ENCODE measurements at places on chromosomes 6 and 20. TPM values are rescaled to one million over a fixed set of nuclear protein-coding genes. Genes with fewer than 3 reads are reported as not detected.

Gene ADGRB3
- total RNA-seq: 5.7 TPM

Gene SLC12A5
- total RNA-seq: not detected

Gene OR2H1
- not detected for total RNA-seq

Gene DNPH1
- total RNA-seq: 68.1 TPM

Gene BANF2
- not detected for total RNA-seq

Gene CEP250
- 20.3 TPM for total RNA-seq

GRCh38 chr20:2386516-2387179 lies 5.9 kb downstream of the TGM6 start:
- no peak for DNase-seq

DNA sequence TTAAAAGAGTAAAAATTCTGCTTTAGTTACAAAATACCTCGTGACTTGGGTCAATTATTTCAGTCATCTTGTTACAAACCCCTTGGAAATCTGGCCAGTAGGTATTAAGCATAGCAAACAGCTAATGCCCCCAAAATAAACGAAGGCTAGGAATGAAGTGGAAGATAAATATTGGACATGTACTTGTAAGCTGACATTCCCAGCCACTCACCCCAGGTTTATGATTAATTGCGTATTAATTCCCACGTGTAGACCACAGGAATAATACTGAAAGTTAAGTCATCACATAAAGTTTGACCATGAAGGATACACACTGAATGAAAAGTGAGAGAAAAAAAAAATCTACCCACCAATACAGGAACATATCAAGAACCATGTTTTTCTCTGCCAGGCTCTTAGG lies 936.5 kb upstream of the ADGRB3 start:
- no peak for DNase-seq

DNA sequence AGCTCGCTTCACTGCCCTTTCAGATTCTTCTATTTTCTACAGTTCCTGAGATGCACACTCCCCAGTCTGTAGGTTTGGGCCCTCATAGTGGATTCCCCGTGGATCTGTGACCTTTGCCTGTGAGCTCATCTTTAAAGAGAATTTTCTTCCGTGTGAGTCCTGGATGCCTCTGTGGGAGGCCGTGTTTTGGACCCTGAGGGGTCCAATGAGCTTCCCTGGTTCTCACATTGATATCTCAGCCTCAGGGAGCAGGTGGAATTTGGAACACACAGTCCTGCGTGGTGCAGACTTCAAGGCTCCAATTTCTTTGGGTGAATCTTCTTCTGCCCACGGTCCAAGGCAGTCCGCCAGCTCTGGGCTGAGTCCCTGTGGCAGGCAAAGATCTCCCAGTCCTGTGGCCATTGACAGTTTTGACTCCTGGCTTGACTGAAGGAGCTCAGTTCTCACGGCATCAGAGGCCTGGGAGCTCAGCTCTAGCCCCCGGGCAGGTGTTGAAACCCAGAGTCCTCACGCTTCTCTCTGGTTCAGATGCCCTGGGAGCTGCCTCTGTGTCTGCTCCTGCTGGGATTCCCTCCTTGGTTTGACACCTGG lies 61.0 kb downstream of the PSMG4 start:
- DNase-seq: no peak

GRCh38 chr6:130111031-130111430 lies 92.7 kb downstream of the L3MBTL3 start:
- no peak for DNase-seq

DNA sequence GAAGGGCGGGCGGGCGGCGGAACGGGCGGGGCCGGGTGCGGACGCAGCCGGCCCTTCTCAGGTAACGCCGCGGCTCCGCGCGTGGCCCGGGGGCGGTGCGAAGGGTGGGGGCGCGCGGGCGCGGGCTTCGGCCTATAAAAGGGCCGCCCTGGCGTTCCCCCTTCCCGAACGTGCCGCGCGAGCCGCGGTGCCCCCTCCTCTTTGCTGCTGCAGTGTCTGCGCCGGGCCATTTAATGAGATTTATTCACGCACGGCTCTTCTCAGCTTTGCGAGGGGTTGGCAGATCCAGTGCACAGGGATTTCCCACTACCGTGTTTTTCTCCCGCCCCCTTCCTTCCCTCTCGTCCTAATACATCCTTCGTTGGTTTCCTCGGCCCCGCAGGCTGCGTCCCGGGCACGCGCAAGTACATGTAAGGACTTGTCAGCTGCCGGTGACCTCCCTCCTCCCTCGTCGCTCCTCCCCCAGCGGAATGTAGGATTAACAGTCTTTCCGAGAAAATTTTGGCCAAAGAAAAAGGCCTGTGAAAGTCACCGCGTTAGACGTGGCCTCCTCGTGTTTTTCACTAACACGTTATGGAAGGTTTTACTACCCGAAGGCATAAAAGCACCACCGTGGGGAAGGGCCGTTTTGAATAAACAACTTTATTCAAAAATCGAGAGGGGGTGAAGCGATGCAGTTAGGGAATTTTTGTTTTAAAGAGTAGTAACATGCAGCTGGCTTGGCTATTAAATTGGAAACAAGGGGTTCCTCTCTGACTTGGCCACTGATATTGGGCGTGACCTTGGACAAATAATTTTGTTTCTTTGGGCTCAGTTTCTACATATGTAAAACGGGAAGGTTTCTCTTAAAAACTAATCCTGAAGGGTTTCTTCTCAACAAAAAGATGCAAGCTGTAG lies 966 bp upstream of the REV3L start:
- DNase-seq: peak; percentile 98

DNA sequence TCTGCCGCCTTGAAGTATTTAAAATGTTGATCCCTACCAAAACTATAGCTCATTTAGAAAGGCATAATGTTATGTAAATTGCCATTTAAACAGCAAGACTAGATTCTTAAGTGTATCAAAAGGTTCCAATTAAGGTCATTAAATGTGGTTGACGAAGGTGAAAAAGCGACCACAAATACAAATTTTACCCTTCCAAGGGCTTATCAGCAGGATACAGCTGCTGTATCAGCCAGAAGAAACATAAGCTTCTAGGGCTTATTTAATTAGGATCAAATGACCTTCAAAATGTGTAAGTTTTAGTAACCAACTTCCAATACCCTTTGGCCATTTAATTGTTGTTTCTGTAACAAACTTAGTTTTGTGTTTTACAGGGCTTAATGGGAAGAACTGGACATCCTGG lies 139.9 kb downstream of the COL9A1 start:
- DNase-seq: no peak

DNA sequence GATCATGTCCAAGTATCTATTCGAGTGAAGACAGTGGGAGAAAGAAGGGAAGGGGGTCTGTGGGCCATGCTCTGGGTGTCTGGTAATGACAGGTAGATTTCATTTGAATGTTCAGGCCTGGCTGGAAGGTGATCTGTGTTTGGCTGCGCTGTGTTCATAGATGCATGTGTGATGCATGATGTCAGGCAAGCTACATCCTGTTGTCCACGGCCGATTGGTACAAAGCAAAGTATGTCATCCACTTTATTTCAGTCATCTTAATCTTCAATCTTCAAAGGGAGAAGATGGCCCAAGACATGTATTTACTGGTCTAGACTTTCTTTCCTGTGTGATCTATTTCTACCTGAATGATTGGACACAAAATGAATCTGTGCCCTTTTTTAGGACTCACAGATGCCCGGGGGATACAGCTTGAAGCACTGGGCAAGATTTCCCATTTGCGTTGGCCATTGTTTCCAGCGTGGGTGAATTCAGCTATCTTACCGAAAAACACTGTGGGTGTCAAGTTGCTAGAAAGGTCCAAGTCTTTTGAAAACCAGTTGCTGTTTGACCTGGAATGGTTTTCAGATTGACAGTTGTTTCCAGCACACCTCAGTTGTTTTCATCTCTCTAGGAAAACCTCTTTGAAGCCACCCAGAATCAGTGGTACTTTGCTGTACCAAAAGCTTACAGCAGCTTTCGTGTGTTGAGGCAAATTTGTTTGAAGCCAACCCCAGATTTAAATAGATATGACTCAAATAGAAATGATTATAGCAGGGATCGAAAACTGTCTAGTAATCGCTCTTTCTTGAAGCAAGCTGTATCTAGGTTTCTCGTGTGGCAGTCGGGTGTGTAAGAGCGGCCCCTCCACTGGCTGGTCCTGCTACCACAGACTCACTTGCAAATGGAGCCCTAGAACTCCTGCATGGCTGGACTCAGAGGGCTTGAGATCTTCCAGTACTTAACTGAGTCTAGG lies 27.2 kb downstream of the DUSP22 start:
- DNase-seq: no peak

- no peak for DNase-seq
These were observed 11.2 kb downstream of the CCDC167 start for GRCh38 chr6:37488476-37488875.

GRCh38 chr6:106163446-106163965 lies 77.4 kb downstream of the PRDM1 start:
- DNase-seq: no peak

GRCh38 chr20:46938434-46938833 lies 43.8 kb downstream of the EYA2 start:
- DNase-seq: no peak

DNA sequence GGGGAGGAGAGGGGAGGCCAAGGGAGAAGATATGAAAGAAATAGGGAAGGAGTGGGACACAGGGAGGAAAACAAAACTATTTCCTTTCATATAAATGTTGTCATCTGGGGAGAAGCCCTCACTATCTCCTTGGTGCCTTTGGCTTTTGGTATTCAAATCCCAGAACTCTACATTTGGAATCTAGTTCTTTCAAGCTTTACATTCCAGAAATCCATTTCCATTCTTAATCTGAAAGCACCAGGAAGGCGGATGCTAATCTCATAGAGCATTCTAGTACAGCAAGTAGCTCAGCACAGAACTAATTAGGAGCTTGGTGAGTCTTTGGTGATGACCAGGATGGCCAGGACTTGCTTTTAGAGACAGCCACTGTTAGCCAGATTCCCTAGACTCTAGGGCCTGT lies 177.9 kb downstream of the KIF16B start:
- DNase-seq: peak; percentile 12

Measured in esophagus muscularis mucosa (tissue), 4 donors.